ENCODE measurements at places on chromosomes 7 and 10.

GRCh38 chr10:123013456-123014419, 4.9 kb downstream of the ACADSB start:
- DNase-seq, result no peak

- DNase-seq, result no peak
Measured at GRCh38 chr10:60899266-60899665, 44.7 kb downstream of the RHOBTB1 start.

DNA sequence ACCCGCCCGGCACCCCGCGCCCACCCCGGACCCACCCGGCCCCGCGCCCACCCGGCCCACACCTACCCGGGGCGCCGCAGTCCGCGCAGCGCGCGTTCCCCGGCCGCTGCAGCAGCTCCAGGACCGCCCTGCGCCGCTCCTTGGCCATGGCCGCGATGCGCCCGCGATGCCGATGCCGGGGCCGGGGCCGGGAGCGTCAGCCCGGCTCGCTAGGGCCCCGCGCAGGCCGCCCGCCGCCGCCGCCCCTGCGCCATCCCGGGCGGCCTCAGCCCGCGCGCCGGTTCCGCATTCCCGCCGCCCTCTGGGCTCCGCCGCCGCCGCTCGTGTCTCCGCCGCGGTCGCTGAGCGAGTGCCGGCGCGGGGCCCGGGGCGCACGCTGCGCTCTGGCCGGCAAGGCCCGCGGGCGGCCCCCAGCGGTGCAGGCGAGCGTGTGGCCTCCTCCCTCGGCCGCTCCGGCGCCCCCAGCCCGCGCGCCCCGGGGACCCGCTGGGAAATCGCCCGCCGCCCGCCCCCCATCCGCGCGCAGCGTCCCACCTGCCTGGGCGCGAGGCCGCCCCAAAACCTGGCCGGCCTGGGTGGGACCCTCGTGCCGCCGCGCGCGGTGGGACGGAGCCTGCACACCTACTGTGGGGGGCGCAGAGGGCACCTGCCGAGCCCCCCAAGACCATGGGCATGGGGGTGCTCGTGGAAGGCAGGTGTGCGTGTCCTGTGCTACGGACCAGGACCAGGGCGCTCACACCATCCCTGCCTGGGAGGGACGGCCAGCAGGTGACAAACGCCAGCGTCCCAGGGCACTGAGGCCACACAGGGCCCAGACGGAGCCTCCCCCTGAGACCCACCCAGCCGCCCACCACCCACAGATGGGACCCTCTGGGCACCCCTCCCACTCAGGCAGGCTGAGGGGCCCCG, at the start of gene ADAP1:
TSS of gene ADAP1 (minus strand) at position 351 of the 909 bp plus-strand sequence. CDS start at position 148, 203 bp downstream.
- DNase-seq, result peak; percentile 13

- DNase-seq, result no peak
Measured at GRCh38 chr7:1268076-1268815, 35.6 kb downstream of the UNCX start.

DNA sequence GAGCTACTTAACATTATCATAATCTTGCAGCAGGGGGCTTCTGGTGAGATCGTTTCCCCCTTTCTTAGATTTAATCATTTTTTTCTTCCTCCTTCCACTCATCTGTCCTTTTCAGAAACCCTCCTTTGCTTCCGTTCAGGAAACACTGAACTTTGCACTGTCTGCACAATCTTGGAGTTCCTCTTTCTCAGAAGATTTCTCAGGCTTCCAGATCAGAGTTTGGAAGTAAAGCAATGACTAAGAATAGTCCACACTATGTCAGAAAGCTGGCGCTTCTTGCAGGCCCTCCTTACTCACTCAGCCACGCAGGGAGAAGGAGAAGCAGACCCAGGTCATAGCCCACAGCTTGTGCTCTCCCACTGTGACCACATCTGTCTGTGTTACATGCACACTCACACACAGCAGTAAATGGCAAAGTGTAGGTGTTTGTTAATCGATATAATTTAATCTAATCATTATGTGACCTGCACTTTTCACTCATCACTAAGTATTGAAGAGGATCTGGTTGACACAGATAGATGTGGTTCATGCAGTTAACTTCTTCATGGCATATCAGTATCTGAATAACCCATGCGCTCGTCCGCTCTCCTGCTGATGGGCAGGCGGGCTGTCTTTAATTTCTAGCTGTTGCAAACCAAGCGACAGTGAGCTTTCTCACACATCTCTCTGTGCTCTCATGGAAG, 30.2 kb downstream of the ALOX5 start:
- DNase-seq, result no peak

- DNase-seq, result no peak
Measured at GRCh38 chr10:76787746-76788451, 849.7 kb downstream of the KCNMA1 start.

DNA sequence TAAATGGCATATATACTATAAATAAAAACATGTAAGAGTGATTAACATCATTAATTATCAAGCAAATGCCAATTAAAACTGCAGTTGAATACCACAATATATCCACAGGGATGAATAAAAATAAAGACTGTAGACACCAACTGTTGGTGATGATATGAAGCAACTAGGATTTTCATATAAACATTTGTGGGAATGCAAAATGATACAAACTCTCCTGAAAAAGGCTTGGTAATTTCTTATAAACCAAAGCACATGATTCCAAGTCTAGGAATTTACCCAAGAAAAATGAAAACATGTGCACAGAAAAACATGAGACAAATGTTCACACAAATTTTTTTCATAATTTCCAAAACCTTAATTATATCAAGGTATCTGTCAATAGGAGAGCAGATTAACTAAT, 448.1 kb downstream of the ETV1 start:
- DNase-seq, result no peak

DNA sequence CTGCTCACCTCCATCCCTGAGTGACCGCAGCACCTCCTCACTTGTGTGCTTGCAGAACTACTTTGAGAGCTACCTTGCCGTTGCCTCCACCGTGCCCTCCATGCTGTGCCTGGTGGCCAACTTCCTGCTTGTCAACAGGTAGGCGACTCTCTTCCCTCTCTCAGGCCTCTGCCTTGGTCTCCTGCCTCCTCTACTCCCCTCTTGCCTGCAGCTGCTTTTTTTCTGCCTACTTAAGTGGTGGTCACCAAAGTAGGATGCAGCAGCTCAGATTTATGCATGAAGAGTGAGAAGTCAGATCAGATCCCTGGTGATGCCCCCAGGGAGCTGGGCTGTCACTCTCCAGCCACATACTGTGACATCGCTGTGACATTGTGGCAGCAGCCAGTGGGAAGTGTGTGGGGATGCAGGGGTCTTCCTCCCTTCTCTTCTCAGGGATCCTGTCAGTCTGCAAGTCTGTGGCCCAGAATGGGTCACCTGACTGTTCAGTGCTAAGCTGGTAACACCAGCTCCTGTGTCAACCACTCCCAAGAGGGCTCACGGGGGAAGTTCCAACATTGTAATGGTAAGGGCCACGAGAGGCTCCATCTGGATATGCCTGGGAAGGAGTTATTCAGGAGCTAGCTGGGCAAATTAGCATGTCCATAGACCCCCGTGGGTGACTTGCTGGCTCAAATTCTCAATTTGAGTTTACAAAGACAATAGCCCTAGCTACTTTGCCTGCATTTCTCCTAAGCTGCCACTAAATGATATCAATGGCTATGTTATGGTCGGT, 25.3 kb downstream of the SLC29A3 start:
- DNase-seq, result no peak

- no peak for DNase-seq
Measured at GRCh38 chr7:127905021-127905420, 126.2 kb downstream of the LRRC4 start.

- no peak for DNase-seq
Measured at GRCh38 chr10:97127509-97127908, 58.2 kb downstream of the SLIT1 start.
